T-helper 17 cell (primary cell): ENCODE measurements at places on chromosomes 5 and 9. TPM values are rescaled to one million over a fixed set of nuclear protein-coding genes. Genes with fewer than 3 reads are reported as not detected.

Gene RABL6
- 55.6 TPM for total RNA-seq

Gene SUSD1
- total RNA-seq: 11.8 TPM

- DNase-seq: no peak
These were observed 28.9 kb downstream of the FAM151B start for GRCh38 chr5:80516826-80517225.

DNA sequence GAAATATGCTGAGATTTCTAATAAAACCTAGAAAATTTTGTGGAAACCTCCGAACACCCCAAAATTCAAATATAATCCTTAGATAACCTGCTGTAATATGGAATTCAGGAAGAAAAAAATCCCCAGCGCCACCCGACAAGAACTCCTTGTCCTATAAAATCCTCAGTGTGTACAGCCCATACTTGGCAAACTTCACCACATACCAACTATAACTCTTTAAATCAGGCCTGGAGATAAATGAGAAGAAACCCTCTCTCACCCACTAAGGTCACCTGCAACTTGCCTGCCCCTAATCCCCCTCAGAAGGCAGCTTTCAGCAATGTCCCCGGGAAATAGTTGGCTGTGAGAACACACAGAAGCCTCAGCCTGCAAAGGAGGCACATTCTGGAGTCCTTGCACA lies 90.5 kb downstream of the SH3TC2 start:
- no peak for DNase-seq

DNA sequence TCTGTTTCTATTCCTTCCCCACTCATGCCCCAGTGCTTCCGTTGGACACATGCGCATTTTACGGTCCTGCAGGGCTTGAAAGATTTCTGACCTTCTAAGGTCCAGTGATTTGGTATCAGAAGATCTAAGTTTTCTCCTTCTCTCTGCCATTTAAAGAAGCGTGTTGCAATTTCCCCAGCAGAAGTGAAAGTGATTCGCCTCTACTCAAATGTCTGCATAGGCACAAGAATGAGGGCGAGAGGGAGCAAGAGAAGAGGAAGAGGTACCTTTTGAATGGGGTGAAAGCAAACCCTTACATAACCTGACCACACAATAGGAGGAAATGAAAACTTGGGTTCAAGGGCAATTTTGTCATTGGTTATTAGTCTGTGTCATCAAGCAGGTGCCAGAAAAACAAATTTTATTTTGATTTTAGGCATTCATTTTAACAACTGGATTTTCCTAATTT lies 31.7 kb upstream of the NR3C1 start:
- no peak for DNase-seq
